ENCODE measurements at places on chromosomes 12 and 14. TPM values are rescaled to one million over a fixed set of nuclear protein-coding genes. Genes with fewer than 3 reads are reported as not detected.

- DNase-seq = no peak
Observed at GRCh38 chr12:9127936-9128663, 12.4 kb upstream of the A2M start.

The PGF gene
- polyA plus RNA-seq = 7.2 TPM

The KRT3 gene
- not detected for polyA plus RNA-seq

DNA sequence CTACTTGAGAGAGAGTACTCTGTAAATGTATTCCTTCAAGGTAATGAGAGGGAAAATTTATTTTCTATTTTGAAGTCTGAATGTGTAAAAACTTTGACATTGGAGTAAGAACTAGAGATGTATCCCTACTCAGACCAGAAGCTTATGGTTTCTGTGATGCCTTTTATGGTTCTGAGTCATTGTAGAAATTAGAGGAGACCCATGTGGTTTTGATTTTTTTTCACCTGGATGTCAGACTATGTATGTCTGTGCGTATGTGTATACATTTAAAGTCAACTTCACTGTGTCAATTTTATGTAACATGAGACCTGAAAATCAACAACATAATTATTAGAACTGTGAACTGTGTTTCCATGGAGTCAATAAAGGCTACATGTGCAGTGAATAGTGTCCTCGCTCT lies 302.0 kb downstream of the TRHDE start:
- no peak for DNase-seq

Measured in renal pelvis (tissue), 12 donors.